ENCODE measurements at places on chromosomes 4 and X.

- no peak for DNase-seq
Observed at GRCh38 chr4:165502916-165503907, 124.4 kb downstream of the CPE start.

GRCh38 chr4:59647500-59647899, 1552.6 kb upstream of the ADGRL3 start:
- DNase-seq, result no peak

GRCh38 chr4:7910952-7911578, 28.6 kb downstream of the AFAP1 start:
- DNase-seq, result no peak

GRCh38 chr4:86950831-86951525, 16.2 kb downstream of the AFF1 start:
- no peak for DNase-seq

DNA sequence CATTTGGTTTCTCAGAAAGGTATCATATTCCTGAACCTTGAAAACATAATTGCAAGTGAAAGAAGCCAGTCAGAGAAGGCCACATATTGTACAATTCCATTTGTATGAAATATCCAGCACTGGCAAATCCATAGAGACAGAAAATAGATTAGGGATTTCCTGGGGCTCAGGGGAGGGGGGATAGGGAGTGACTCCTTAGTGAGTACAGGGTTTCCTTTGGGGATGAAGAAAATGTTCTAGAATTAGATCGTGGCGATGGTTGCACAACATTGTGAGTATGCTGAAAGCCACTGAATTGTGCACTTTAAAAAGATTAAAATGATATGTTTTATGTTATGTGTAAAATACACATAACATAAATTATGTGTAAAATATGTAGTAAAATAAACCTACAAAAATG, 10.3 kb downstream of the XPNPEP2 start:
- DNase-seq, result no peak

- DNase-seq, result no peak
Observed at GRCh38 chr4:92399032-92399431, 95.3 kb downstream of the GRID2 start.

- DNase-seq, result no peak
Observed at GRCh38 chrX:6449946-6450345, 85.0 kb downstream of the VCX3A start.

- DNase-seq, result no peak
Observed at GRCh38 chr4:124682384-124682783, 30.1 kb downstream of the ANKRD50 start.

DNA sequence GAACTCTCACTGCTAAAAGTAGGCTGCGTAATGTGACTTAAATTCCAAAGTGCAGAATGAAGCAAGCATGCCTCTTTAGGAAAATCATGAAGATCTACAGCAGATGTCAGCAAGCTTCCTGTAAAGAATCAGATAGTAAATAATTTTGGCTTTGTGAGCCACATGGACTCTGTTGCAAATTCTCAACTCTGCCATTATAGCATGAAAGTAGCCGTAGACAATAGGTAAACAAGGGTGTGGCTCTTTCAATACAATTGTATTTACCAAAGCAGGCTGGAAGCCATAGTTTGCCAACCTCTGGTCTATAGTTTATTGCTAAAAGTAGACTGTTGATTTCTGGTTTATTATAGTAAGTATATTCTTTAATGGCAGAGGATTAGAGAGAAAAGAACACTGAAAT, 80.3 kb upstream of the FAM9B start:
- no peak for DNase-seq

GRCh38 chr4:163744861-163745260, 250.4 kb downstream of the TMA16 start:
- no peak for DNase-seq

DNA sequence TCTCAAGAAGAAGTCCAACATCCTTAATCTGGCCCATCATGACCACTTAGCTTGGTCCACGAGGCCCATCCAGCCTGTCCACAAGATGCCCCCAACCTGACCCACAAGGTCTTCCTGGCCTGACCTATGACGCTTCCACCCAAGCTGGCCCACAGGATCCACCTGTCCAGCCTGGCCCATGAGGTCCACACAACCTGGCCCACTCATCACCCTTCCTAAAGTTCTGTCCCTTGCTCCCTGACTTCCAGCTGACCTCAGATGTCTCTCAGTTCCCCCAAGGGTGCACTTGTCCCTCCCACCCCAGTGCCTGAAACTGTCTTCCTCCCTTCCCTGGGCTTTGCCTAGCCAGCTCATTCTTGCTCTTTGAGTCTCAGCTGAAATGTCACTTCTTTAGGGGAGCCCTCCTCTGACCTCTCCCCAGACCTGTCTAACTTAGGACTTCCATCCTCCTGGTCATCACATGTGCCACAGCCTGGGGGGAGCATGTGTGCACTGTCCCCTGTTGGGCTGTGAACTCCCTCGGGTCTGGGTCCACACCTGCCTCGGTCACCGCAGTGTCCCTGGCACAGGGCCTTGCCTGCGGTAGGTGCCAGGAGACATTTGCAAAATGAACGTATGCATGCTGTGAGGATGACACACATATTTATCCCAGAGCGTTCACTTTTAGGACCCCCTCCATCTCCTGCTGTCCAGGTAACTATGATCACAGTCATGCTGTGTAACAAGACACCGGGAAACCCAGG, 61.7 kb downstream of the EVC start:
- no peak for DNase-seq

- DNase-seq, result no peak
Observed at GRCh38 chrX:153870288-153870690, 15.7 kb downstream of the L1CAM start.

- DNase-seq, result no peak
Observed at GRCh38 chr4:145260091-145260490, 79.7 kb upstream of the OTUD4 start.

GRCh38 chr4:98861100-98861884, 67.6 kb downstream of the EIF4E start:
- DNase-seq, result no peak

DNA sequence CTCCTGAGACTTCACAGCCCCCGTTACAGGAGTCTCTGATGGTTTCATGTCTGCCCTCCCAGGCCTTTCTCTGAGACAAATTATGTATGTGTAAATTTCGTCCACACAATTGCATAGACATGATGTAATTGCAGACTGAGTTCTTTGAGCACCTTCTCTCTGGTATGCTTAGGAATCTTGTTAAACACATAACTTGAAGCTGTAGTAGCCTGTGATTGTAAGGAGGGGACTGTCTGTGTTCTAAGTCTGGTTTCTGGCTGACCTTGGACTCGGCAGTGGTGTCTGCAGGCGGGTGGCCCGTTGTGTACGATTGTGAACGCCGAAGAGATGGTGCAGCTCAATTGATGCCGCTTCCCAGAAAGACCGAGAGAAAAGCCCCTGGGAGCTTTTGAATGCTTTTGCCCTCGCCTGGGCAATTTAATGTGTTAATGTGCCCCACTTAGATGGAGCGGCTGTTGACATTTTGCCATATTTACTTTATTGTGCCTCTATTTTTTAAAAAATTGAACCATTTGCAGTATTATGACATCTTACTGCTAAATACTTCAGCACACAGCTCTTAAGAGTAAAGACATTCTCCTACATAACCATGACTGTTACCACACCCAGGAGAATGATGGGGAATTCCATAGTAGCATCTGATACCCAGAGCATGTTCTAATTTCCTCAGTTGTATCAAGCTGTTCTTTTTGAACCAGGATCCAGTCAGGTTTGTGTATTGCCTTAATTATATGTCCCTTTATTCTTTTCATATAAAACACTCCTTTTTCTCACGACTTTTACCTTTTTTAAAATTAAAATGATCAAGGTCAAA, 58.4 kb upstream of the TADA2B start:
- no peak for DNase-seq

DNA sequence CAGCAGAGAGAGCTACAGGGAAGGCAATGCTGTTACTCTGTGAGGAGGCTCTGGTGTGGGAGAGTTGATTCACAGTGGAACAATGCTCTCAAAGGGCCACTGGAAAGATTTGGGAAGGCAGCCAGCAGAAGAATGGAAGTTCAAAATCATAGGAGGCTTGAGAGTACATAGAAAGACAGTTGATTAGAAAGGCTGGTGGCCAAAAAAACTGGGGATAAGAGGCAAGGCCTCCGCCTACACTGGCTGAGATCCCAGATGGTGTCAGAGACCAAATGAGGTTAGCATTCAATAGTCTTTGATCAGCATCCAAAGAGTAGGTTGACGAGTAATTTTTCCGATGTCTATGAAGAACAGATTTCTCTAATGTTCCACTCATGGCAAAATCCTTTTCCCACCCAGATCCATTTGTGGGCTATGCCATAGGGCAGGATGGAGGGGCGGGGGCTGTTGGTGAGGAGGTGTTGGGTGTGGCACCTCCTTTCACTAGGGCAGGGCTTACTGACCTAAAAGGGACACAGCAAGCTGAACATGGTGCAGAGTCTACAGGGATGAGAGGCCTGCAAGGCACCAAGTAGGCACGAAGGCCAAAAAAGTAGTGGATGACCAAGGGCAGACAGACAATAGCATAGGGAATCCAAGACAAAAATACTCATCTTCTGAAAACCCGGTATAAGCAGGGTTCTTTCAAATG, 15.1 kb downstream of the TEC start:
- no peak for DNase-seq

- no peak for DNase-seq
Observed at GRCh38 chrX:19750028-19750782, 137.2 kb downstream of the SH3KBP1 start.

GRCh38 chr4:158816955-158817354, 48.1 kb downstream of the FNIP2 start:
- no peak for DNase-seq

DNA sequence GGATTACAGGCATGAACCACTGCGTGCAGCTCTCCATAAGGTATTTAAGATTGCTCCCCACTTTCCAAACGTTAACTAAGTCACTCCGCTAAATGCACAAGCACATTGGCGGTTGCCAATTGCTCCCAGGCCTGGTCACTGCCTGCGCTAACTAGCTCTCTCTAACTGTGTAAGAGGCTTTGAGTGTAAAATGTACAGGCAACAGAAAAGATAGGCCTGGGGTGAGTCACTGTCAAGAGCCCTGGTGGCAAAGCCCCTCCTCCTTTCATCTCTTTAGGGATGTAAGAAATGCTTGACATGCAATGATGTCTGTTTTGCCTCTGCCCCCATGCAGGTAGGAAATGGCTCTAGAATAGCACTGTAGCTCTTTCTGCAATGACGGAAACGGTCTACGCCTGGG, 329.7 kb upstream of the GATB start:
- no peak for DNase-seq

DNA sequence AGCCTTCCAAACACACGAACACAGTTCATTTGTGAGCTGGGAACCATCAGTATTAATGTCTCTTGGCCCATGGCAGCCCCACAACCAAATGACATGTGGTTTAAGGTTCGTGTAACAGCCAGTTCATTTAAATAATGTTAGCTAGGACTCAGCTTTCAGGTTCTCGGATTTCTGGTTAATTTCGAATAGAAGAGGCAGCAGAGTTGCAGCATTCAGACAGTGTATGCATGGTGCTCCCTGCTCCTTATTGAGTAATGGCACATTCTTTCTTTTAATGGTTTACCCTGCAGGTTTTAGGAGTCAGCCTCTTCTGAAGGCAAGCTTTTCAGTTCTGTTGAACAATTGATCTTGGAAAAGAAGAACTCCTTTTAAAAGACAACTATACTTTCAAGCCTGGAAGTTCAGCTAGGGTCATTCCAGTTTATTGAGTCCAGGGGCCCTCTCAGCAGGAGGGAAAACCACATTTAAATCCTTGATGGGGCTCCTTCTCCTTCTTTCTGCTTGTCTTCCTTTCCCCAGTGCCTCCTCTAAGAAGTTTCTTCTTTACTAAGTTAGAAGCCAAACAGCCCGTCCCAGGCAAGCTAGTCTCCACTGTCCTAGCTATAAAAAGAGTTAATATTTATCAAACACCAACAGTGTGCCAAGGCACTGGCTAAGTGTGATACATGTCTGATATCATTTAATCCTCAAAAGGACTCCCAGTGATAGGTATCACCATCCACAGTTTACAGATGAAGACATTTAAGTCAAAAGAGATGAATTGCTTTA, 5.0 kb upstream of the RNF175 start:
- DNase-seq, result no peak

DNA sequence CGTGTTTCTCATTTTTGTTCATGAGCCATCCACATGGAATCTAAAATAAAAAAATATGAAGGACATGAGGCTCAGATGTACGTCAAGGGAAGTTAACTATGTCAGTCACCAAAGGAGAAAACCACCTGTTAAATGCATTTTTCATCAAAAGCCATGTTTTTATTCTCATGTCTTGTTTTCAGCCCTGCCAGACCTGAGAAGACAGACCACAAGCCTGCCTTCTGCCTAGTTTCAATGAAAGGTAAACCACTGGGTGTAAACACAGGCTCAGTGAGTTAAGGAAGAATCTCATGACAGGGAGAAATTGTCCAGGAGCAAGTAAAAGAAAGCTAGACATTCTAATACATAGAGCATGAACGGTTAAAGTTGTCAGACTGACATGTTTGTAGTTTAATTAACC, 52.3 kb upstream of the TNIP3 start:
- no peak for DNase-seq

DNA sequence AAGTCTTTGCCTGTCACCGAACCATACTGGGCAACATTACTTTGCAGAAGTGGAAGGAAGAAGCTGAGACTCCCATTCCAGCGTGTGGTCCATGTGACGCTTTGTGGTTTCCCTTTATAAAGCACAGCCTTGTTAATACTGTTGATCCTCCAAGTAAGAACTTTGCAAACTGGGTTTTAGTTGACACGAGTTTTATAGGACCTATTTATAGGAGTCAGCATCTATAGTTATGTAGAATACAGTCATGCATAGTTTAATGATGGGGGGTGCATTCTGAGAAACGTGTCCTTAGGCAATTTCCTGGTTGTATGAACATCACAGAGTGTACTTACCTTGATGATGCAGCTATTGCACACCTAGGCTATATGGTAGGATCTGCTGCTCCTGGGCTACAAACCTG, 1879.4 kb upstream of the TENM3 start:
- no peak for DNase-seq
